ENCODE measurements at places on chromosomes 2 and 18.

GRCh38 chr2:210454336-210454735 lies 22.2 kb downstream of the LANCL1 start:
- no peak for DNase-seq

DNA sequence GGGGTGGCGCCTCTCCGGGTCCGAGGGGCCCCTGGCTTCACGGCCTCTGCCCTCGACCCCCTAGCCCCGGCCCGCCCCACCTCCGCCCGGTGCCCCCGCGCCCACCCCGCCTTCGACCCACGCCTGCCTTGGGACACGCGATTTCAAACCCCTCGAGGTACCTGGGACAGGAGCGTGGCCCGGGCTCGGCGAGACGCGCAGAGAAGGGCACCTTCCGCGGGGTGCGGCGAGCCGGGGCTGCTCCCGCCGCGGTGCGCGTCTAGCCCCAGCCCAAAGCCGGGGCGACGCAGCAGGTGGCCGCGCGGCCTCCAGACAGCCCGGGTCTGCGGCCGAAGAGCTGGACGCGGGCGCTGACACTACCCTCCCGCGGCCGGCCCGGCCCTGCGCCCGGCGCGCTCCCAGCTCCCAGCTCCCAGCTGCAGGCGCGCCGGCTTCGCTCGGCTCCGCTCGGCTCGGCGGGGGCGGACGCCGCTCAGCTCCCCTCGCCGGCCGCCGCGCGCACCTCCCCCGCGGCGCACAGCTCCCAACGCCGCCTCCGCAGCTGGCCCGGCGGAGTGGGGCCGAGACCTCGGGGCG lies at the start of gene CRACDL:
TSS of gene CRACDL (minus strand) at position 449 of the 576 bp plus-strand sequence. CDS start 89,425 bp downstream, outside the sequence.
- no peak for DNase-seq

GRCh38 chr2:223053484-223054192 lies 1.6 kb downstream of the KCNE4 start:
- no peak for DNase-seq

DNA sequence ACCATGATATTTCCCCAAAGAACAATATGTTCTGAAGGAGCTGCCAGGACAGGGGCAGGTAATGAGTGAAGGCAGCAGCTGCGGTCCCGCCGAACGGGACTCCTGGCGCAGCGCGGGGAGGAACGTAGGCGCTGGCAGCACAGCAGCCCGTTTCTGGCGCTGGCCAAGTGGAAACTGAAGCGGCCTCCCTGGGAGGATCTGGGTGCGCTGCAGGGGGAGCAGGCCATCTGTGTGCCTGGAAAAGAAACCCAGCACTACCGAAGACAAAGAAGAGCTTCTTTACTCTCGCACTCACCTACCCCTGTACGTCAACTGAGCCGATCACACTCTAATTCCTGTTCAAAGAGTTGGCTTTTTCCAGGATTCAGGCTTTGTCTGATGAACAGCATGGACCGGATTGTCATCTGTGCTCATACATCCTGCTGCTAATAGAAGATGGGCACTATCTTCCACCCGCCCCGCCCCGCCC lies 11.8 kb downstream of the G6PC2 start:
- DNase-seq = no peak

DNA sequence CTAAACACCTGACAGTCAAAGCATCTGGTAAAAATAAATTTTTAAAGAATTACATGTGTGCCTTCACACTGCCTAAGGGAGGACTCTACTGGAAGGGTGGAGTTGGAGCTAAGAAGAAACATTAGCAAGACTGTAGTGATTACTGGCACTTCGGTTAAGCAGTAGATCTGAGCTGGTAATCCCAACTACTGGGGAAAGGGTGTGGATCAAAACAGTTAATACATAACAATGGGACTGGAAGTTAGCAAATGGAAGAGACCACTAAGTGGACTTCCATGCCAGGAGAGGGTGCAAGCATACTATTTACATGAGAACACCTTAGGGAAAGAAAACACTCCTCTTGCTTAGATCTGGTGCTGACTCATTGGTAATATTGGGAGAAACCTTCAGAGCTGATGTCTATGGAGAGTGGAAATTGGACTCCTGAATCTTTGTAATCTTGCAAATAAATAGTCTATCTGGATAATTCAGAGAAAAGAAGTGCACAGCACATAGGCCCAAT lies 519.6 kb upstream of the LINC00305 start:
- DNase-seq = no peak

GRCh38 chr2:20356042-20356441 lies 5.4 kb upstream of the PUM2 start:
- DNase-seq = no peak

DNA sequence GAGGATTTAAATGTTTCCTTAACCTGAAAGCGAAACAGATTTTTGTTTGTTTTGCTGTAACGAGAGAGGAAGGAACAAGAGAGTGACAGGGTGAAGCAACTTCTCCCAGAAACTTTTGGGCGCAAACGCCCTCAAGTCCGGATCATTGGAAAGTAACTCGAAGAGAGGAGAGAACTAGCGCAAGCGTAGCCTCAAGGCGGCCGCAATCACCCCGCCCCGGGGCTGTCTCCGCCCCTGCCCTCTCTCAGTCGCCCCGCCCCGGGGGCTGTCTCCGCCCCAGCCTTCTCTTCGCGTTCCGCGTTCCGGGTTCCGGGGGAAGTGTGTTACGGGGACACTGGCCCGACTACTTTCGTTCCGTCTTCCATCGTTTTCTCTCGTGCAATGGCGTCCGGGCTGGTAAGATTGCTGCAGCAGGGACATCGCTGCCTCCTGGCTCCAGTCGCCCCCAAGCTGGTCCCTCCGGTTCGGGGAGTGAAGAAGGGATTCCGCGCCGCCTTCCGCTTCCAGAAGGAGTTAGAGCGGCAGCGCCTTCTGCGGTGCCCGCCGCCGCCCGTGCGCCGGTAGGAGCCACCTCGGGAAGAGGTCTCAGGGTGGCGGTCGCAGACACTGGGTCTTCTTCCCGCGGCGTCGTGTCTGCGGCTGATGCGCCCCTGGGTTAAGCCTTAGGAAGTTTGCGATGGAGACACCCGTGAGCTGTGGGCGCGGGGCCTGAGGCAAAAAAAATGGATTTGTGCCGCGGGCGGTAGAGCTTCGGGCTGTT lies at the start of gene MRPL44:
TSS of gene MRPL44 (plus strand) at position 372 of the 760 bp plus-strand sequence. CDS start at position 382, 10 bp downstream.
- DNase-seq = peak; percentile 95

- DNase-seq = no peak
Measured at GRCh38 chr2:63555931-63556330, 32.3 kb downstream of the WDPCP start.

Data from CD4-positive, alpha-beta memory T cell (primary cell).